Activated CD4-positive, alpha-beta T cell treated with anti-CD3 and anti-CD28 coated beads, Interleukin-2, amount 50 U/mL, for 4 hours (primary cell): ENCODE measurements at places on chromosomes 6 and 20.

DNA sequence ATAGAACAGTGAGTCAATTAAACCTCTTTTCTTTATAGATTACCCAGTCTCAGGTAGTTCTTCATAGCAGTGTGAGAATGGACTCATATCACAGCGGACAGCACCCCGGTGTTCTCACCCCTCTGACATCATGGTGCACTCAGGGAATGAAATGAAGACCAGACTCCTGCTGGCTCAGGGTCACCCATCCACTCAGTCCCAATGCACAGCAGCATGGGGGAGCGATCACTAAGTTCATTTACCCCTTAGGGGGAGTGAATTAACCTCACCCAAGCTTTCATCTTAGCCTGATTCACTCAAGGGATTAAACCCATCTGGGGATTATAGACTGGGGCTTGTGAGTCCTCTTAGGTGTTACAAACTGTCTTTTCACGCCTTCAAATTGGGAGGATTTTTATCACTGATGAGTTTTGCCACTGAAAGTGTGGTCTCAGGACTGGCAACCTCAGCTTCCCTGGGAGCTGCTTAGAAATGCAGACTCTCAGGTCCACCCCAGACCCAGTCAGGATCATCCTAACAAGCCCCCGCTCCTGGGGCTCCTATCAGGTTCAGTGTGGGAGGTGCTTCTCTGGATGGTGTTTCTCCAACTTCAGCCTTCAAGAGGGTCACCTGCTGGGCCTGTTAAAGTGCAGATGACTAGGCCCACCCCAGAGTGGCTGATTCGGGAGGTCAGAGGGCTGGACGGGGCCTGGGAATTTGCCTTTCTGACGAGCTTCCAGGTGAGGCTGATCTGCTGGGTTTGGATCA is 44.3 kb upstream of the FRMD1 start:
- DNase-seq, result no peak

GRCh38 chr6:126367849-126368248 is 27.9 kb downstream of the CENPW start:
- no peak for DNase-seq

GRCh38 chr20:46573234-46573633 is 22.8 kb upstream of the OCSTAMP start:
- DNase-seq, result no peak

DNA sequence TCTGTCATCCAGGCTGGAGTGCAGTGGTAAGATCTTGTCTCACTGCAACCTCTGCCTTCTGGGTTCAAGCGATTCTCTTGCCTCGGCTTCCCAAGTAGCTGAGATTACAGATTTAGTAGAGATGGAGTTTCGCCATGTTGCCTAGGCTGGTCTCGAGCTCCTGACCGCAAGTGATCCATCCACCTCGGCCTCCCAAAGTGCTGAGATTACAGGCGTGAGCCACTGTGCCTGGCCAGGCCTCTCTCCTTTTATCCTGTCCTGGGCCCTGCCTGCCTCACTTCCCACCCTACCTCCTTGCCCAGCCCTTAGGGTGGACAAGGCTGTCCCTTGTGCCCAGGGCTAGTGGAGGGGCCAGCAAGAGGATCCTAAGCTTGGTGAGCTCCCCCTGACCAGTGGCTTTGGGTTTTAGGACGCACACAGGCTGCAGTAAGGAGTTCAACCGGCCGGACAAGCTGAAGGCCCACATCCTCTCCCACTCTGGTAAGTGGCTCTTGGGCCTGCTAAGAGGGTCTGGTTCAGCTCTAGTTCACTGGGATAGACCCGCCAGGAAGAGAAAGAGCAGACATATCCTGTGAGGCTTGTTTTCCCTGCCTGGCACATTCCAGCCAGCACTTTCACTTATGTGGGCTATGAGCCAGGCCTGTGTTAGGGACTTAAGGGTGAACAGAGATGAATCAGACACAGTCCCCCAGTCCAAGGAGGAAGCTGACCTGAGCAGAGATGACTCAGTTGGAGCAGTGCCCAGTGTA is 21.9 kb upstream of the CHMP4B start:
- no peak for DNase-seq

DNA sequence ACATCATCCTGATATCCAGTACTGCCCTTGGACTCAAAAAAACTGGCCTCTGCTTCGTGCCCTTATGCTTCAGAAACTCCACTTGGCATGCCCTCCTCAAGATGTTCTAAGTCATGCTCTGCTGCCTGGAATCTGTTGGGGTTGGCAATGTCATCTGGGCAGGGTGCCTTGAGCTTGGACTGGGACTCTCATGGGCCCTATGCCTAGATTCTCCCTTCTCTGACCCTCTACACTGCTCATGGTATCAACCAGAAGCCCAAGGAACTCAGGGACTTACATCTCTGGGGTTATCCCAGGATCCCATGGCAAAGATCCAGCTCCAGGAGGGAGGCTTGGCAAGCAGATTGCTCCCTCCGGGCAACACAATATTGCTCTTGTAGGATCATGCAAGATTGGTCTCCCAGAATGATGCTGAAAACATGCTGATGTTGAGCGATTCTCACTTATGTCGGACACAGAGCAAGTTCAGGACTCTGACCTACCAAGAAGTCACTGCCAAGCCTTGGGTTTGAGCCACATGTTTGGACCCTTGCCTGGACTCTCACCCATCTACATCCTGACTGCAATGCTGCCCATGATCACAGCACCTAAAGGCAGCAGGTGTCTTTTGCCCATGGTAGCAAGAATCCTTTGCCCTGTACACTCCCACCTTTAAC is 88.8 kb downstream of the ADAT2 start:
- DNase-seq, result no peak

DNA sequence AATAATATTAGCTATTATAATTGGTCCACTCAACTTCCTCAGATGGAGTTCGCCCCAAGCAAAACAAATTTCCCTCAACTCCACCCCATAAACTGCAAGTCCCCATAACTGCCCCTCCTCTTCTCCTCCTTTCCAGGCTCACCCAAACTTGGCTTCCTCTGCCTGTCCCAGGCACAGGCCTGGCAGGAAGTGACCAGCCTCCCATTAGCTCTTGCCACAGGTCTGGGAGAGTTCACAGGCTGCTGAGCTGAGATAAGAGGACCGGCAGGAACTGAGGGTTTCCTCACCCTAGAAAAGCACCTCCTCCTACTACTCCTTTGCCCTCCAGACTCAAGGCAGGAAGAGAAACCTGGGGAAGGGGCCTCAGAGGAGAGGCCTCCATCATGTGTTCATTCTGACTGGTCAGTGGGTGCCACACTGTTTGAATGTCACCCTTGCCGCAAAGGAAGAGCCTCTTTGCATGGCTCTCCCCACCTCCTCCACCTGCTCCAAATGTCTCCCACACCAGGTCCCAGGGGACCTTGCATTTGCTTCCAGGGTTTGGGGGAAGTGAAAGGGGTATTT is 24.5 kb upstream of the SMIM29 start:
- no peak for DNase-seq

DNA sequence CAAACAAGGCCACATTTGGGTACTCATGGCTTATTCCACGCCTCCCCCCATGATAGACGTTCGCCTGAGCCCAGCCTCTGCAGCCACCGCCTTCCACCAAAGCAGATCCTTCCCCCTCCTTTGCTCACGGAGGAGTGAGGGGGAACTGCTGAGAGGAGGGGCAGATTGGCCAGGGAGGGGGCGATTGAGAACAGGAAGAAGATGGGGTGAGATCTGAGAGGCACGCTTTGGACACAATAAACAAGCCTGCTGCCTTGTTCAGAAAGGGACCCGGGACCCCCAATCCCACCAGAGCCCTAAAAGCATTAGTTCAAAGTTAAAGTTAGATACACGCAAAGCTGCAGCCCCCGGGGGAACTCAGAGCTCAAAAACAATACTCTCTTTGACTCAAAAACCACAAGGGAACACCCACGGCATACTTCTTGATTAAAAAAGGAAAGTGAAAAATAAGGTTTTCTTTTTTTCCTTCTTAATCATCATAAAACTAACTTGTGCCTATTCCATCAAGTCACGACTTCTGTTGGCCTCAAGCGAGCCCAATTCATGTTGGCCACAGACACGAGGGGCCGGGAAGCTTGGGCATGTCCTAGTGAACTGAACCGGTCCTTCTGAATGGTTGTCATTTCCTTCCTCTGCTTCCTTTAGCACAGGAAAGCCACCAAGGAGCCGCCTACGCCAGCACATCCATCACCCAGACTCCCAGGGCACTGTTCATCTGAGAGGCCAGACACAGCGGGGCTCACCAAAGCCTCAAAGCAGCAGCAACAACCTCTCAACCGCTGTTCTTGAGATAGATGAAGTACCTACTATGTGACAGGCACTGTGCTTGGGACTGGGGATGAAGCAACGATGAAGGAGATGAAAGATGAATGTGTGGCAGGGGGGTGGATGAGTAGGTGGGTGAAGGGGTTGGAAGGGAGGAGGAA is 44.7 kb downstream of the NFATC2 start:
- DNase-seq, result peak; percentile 27

- no peak for DNase-seq
Measured at GRCh38 chr6:70717038-70717801, 49.5 kb downstream of the SMAP1 start.

- no peak for DNase-seq
Measured at GRCh38 chr20:34185766-34186620, 55.2 kb upstream of the ASIP start.

GRCh38 chr6:25058941-25059340 is 123.2 kb upstream of the RIPOR2 start:
- DNase-seq, result no peak

- DNase-seq, result no peak
Measured at GRCh38 chr6:20154753-20155152, 57.5 kb downstream of the MBOAT1 start.

DNA sequence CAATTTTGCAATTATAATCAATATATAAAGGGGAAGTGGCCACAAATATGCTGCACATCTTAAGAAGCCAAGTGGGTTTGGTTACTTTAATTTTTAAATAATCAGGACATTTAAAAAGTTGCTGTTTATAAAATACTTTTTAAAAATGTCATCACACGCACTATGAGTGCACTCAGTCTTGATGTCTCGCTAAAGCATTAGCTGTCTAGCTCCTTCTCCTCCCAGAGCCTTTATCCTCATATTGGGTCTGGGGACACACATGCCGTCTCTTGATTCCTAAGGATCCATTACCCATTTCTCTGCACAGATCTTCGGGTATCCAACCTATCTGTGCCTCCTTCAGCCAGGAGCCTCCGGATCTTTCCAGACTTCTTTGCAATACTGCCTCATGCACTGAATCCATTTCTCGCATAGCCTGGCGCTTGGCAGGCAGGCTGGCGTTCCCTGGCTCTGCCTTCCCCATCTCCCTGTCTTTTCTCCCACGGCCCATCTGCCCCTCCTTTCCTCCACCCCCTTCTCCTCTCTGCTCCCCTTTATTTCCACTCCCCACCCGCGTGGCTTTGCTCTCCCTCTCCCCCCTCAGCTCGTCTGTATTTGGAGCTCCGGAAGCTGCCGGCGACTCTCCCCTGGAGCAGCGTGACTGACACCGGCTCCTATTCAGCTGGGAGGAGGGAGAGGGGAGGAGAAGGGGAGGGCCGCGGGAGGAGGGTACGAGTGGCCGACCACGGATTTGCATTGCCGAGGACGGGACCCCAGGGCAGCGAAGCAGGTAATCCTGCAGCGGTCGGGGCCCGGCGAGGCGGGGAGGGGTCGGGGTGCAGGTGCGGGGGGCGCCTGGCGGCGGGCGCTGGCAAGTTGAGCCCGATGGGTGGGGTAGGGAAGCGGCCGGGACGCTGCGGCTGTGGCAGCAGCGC is at the start of gene CAP2:
TSS of gene CAP2 (plus strand) at position 618 of the 914 bp plus-strand sequence. CDS start 27,961 bp downstream, outside the sequence.
- no peak for DNase-seq
